Activated CD4-positive, CD25-positive, alpha-beta regulatory T cell (primary cell): ENCODE measurements at places on chromosomes 16 and 17.

GRCh38 chr17:67676305-67676704 lies 41.4 kb upstream of the NOL11 start:
- DNase-seq = no peak

- no peak for DNase-seq
Measured at GRCh38 chr17:49214676-49215360, 4.3 kb downstream of the ABI3 start.

GRCh38 chr17:28394337-28395116 lies 11.5 kb downstream of the SLC46A1 start:
- DNase-seq = no peak

DNA sequence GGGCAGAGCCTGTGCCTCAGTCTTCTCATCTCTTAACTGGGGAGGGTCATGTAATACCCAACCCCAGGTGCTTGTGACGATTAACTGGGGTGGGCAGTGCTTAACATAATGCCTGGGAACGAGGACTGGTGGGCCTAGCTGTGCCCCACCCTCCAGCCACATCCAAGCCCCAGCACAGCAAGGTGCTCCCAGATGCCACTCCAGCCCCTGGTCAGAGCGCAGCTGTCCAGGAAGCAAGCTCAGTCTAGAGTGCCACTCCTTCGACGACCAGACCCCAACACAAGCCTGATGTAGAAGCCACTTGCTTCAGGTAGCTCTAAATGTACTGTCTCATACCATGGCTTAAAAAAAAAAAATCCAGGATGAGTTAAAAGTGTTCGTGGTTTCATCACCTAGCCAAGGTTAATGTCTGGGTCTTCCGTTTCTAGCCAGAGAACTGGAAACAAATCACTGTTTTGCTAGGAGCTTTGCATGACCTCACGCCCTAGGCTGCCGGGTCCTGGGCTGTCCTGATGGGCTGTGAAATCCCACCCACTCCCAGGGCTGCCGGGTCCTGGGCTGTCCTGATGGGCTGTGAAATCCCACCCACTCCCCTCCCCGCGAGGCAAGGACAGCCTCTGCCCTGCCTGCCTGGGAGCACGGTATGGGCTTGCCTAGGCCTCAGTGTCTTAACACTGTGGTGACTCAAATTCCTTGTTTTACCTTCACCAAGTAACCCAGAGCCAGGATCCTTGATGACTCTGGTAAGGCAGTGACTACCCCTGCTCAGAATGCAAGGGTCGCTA lies 7.7 kb downstream of the MIEF2 start:
- DNase-seq = no peak

- DNase-seq = no peak
Measured at GRCh38 chr17:80839026-80839345, 152.7 kb upstream of the CHMP6 start.

DNA sequence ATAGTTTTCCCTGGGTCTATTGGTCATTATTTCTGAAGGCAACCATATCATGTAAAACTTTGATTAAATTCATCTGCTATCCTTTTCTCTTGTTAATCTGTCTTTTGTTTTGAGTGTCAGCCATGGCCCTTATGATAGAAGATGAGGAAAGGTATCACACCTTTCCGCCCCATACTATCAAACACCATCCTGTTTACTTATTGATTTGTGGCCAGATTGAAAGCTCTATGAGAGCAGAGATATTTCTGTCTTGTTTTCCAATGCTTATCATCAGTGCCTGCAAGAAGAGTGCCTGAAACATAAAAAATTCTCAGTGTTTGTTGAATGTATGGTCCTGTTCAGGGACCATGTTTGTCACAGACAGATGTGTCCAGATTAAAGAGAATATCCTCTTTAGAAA lies 22.6 kb upstream of the DHX8 start:
- no peak for DNase-seq

GRCh38 chr16:88014252-88014781 lies 63.1 kb downstream of the BANP start:
- no peak for DNase-seq

GRCh38 chr17:70786081-70786480 lies 616.7 kb downstream of the KCNJ2 start:
- no peak for DNase-seq

DNA sequence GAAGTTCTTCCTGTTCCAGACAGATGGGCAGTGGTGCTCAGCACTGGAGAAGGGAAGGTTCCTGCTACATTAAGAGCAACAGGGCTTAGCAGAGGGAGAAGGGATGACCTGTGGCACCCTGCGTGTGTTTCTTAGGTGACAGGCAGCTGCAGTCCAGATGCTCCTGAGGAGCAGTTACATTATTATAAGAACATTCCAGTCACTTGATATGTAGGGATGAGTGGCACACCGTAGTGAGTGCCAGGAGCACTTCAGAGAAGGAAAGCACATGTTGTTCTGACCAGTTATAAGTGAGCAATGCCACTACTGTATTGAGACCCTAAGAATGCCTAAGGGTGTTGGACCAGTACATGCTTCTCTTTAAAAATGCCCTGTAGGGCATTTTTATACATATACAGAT lies 39.9 kb upstream of the MRC2 start:
- no peak for DNase-seq

DNA sequence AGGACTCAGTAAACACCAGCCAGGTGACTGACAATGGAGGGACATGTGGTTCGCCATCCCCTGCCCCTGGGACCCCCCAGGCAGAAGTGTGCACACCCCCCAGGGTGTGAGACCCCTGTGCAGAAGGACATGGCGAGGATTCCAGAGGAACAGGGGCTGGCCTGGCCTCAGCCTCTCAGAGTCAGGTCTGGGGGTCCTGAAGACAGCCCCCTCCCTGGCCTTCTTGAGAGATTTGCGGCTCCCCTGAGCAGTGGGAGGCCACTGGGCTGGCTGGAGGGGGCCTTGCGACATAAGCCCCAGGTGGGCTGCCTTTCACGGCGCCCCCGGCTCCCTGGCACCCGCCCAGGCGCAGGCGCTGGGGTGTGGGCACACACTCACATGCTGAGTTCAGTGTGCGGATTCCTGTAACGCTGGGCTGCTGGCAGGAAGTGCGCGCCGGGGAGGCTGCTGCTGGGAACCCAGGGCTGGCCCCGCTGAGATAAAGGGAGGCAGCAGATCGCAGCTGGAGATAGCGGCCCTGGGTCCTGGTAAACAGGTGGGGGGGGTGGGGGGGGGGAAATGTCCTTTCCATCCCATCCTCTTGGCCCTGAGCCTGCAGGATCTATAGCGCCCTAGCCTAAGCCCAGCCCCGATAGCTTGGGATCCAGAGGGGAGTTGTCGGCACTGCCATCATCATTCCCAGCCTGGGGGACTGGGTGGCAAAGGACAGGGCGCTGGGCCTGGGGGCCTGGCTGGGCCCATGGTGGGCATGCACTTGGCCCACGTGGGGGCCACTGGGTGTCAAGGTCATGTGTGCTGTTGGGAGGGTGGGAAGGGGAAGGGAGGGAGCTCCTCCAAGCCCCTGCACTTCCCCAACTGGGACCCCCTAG lies 27.1 kb downstream of the TMEM235 start:
- peak; percentile 31 for DNase-seq

- no peak for DNase-seq
Measured at GRCh38 chr17:28957992-28958355, 6.7 kb upstream of the PHF12 start.
